ENCODE measurements at places on chromosomes 7 and 10.
A peak's percentile ranks its signal among the peaks of the same experiment; 100 is the strongest.

DNA sequence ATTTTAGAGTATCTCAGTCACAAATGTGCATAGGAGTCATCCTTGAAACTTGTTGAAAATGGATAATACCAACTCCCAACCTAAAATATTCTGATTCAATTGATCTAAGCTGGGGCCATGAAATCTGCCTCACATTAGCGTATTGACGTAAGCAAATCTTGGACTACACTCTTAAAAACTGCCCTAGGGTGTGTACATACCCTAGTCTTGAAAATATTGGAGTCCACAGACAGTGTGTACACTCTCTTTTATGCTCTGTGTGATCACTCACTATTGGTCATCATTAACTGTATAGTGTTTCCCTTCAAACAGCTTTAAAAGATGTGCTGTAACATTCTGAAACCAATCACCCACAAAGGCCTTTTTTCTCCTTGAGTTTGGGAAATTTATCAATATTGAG lies 102.9 kb upstream of the FERD3L start:
- DNase-seq, result no peak

DNA sequence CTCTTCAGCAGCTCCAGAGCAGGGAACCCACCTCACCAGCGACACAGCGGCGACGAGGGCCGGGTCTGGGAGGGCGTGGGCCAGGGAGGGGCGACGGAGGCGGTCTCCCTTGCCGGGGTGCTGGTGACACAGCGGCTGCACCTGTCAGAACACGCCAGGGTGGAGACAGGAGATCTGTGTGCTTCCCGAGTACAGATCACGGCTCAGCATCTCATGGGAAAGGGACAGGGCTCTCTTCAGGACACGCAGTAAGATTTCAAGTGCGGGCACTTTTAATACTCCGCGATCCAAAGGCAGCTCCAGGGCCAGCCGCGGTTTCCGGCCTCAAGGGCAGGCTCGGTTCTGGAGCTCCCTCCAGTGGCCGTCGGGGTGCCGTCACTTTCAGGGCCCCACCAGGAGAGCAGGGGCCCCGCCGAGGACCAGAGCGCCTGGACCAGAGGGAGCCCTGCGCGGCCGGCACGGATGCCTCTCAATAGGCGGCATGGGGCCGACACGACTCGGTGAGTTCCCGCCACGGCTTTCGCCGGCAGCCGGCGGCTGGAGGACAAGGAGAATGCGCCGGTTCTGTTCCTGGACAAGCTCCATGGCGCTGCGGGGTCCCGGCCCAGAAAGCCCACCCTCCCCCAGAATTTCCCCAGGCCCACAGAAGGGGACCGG lies 21.4 kb downstream of the GPR146 start:
- DNase-seq, result peak; percentile 84

- DNase-seq, result no peak
These were observed 10.5 kb downstream of the SKAP2 start for GRCh38 chr7:26853788-26854393.

DNA sequence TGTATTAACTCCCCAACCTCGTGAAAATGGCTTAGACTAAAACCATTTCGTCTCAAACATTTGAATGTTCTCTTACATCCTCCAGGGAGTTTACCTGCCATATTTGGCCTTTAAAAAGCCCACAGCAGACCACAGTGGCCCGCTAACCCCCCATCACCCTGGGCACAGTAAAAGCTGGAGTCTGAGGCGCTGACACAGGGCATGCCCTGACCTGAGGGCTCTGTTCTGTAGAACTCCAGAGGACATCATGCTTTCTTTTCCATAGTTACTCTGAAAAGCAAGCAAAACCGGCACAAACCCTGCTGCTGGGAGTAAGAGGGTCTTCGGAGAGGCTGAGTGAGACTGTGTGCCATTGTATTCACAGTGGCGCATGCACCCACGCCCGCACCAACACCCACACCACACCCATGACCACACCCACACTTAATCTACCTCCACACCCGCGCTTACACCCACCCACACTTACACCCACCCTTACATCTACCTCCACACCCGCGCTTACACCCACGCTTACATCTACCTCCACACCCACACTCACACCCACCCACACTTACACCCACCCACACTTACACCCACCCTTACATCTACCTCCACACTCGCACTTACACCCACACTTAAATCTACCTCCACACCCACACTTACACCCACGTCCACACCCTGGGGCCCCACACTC lies 32.1 kb downstream of the LRRC27 start:
- peak; percentile 48 for DNase-seq

- no peak for DNase-seq
These were observed 38.8 kb upstream of the ZNF365 start for GRCh38 chr10:62335326-62335725.

DNA sequence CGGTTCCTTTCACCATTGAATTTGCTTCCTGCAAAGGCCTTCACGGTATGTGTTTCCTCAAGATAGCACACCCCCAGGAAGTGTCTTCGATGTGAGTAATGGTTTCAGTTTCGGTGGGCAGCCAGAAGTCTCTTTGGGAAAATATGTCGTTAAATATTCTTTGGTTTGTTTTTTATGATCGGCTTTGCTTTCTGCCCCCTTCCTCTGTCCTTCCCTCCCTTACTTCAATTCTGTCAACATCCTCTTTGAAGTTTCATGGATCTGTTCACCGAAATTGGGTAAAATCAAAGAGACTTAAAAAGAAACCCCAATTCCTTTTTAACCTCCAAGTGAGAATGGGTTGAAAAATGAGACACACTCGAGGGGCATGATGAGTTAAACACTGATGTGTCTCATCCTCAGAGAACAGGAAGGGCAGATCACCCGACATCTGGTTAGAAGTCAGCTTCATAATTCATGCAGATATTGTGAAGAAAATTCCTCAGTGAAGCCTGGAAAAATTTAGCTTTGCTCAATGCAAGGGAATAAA lies 170.8 kb upstream of the HABP2 start:
- DNase-seq, result no peak

DNA sequence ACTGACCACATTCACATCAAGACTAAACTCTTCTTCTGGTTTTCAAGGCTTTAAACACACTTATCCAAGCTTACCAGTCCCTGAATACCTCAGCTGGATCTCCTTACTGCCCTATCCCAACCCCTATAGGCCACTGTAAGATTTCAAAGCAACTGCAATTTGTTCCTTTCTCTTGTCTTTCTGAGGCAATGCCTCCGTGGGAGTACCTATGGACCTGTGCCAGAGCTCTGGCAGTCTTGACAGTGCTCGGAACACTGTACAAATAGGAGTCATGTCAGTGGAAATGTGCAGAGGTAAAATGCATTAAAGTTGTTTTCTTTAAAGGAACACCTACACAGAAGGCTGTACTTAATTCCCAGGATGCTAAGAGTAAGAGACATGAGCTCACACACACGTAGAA lies 124.7 kb downstream of the CNOT4 start:
- no peak for DNase-seq

GRCh38 chr10:86250399-86250798 lies 116.2 kb downstream of the GRID1 start:
- no peak for DNase-seq

DNA sequence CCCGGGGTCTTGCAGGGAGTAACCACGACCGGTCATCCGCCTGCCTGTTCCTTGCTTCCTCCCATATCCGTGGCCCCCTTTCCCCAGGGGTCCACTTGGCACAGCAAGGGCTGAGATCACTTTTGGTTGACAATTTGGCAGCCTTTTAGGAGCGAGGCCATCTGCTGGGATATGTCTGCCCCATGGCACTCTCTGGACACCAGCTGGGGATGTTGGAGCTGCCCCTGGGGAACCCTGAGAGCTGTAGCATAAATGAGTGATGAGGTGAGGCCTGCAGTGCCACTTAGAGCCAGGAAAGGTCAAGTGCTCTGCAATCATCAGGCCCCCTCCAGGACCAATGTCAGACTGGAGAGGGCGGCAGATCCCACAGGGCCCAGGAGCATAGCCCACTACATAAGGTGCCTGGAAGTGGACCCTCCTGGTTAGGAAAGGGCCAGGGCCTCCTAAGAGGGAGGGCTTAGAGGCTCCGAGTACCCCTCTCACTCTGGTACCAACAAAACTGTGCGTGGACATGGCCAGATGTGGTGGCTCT lies 92.1 kb downstream of the HIP1 start:
- DNase-seq, result no peak

DNA sequence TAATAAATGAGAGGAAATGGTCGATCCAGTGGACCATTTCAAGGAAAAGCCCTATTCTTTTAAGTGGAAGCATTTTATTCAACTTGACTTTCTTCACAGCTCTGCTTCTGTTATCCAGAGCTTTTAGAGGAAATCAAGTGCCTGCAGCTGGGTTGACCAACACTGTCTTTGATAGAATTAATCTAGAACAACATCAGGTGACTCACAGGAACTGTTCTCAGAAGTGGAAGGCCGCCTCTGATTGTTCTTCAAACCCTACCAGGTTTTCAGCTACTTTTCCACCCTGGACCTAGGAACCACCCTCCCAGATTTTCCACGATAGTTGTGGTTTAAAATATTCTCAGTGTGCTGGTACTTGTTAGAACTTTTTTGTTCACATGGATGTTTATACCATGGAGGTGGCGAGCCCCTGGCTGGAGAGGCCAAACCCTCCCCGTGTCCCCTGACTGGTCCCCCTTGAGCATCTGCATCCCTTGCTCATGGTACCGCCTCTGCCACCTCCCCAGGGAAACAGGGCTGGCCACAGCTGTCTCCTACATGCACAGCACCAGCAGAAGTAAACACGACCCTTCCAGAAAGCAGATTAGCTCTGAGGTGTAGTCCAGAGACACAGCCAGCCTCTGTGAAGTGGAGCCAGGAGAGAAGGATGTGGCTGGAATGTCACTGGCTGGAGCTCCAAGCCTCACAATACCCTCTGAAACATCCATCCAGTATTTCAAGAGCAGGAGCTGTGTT lies 293.3 kb downstream of the USP6NL start:
- no peak for DNase-seq

DNA sequence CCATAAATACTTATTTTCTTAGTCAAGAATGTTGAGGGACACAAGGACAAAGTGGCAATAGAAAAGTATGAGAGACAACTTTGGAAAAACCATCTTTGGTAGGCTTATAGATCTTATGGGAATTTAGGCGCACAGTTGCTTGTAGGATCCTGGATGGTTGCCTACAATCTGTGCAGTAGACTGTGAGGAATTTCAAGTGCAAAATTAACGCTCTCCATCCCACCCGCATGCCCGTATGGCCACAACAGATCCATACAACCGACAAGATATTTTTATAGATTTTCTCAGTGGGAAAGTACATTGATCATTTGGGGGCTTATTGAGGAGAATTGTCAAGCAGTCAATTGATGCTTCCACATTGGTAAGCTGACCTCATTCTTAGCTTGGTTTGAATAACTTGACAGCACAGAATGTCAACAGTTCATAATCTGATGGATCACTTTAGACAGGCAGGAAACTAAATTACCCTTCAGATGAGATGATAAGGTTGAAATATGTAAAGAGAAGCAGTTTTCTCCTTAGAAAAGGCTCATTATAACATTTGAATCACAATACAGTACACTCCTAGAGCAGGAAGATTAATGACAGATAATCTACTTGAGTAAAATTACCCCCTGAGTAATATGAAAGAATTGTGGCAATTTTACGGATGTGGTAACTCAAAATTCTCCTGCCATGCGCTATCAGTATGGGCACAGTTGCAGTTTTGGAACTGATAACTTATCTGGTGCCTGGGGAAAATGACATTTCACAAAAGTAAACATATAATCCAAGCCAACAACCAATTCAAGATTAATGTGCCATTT lies 479.7 kb downstream of the KIF20B start:
- DNase-seq, result no peak

DNA sequence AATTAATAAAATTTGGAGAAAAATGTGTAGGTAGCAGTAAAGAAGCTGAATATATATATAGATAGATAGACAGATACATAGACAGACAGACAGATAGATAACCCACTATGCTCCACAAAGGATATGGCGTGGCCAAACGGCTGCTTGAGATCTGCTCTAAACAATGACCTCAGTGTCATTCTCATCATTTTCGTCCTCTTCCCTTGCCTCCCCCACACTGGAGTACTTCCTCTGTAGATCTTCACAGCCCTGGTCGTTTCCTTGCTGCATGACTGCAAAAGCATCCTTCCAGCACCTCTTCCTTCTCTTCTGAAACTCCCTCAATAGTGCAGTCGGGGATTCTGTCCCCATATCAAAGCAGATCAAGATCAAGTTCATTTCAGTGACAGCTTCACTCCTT lies 35.6 kb upstream of the ATP6V0A4 start:
- no peak for DNase-seq
